AG10803 (cell line): ENCODE measurements at places on chromosomes 5 and 9.

DNA sequence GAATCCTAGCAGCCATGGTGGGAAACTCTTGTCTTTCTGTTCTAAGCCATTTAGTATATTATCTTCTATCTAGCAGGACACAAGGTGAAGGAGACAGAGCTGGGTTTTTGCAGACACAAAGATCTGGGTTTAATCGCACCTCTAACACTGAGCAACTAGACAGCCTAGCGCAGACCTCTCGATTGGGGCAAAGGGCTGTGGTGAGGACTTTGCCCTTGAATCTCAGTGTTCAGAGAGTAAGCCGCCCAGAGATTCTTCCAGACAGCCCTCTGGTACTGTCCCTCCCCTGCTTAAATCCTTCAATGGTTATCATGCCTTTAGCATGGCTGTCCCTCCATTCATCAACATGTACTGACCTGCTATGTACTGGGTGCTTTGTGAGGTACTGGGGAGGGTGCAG lies 128.1 kb downstream of the CRB2 start:
- DNase-seq, result no peak

DNA sequence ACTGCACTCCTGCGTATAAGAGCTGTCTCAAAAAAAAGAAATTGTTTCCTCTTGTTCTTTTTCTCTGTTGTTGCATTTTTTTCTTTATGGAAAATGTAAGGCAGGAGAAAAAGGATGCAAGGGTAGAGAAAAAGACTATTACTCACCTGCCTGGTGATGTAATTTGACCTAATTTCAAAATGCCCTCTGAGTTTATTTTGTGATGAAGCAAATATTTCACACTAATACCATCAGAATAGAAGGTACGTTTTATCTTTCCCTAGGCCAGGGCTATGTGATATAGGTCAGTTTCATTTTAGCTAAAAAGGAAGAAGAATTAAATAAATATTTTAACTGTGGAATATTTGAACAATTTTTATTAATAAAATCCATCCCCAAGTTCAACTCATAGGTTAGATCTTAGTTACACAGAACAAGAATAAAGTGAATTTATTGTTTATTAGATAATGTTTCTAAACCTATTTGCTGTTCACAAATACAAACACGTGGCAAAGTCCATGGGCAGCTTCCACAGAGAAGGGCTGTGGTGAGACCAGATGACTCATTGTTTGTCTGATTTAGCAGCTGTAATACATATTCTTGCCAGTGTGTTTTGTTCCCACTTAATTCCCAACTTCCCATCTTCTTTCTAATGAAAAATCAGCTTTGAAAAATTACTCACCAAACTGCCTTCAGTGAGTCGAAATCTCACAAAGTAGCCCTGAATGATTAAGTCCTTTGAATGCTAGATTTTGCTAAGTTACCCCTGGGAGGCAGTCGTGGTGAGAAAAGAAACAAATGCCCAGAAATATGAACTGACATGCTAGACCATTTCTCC lies 52.8 kb upstream of the CCDC112 start:
- DNase-seq, result peak; percentile 88

GRCh38 chr5:170746075-170746960 lies 37.2 kb upstream of the GABRP start:
- DNase-seq, result no peak

GRCh38 chr5:13664377-13664776 lies 280.1 kb downstream of the DNAH5 start:
- peak; percentile 90 for DNase-seq

GRCh38 chr5:100691548-100691947 lies 156.4 kb downstream of the FAM174A start:
- no peak for DNase-seq

- DNase-seq, result peak; percentile 47
Measured at GRCh38 chr9:73683862-73684591, 532.4 kb downstream of the ANXA1 start.
